IPS DF 6.9 (cell line): ENCODE measurements at places on chromosomes 2 and 18.
A peak's percentile ranks its signal among the peaks of the same experiment; 100 is the strongest.

- no peak for DNase-seq
These were observed 23.4 kb downstream of the NR4A2 start for GRCh38 chr2:156309167-156309566.

- no peak for DNase-seq
These were observed 83.7 kb downstream of the XIRP2 start for GRCh38 chr2:166972002-166972401.

DNA sequence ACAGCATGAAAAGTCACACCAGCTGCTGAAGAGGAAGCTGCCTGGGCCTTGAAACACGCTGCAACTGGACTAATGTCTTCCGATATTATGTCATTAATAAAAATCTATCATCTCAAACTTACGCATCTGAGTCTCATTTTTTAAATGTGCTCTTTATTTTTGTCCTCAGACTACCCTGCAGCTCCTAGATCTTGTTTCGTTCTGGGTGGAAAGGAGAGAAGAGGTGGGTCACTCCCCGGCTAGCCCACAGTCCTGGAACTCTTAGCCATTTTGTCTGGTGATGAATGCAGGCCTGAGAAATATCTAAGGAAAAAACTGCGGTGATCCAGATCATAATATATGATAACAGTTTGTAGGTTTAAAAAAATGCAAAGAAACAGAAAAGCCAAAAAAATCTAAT, 73.3 kb downstream of the TXNL1 start:
- no peak for DNase-seq

GRCh38 chr2:111923276-111923804, 24.9 kb downstream of the MERTK start:
- DNase-seq, result no peak

DNA sequence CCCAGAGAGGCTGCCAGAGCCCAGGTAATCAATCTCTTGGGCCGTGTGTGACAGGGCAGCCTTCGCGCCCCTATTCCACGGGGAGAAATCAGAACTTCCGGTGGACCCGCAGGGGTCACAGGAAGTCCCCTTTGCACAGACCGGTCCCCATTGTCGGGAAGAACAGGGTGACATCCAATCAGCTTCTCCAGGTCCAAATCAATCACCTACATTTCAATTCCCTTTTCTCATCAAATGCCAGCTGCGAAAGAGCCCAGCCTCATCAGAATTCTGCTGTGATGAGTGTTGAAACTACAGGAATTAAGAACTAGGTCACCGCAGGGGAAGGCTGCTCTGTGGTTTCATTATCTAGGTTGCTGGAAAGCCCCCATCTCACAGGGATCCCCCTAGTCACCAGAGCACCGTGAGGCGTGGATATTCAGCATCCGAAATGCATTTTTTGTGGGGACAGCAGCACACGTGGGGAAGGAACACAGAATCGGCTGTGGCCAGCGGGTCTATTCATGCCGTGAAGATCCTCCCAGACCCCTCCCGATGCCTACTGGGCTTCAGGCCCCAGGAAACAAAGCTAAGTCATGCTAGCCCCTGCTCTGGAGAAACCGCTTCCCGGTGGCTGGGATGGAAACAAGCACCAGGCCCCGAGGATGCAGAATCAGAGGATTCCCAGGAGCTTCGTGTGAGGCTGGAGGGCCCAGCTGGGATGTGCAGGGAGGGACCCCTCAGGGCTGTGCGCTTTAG, 193.7 kb upstream of the ID2 start:
- no peak for DNase-seq

DNA sequence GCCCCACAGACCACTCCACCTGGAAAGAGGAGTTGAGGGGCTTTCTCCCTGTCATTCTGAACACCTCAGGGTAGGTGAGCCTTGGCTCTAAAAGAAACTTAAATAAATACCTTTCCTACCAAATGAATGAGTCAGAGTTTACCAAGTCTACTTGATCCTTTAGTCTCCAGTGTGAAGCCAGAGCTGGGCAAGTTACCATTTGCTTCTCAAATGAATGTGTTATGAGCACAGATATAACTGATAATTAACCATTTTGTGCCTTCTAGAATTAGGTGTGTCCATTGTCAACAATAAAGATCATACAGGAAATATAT, 347.7 kb downstream of the KIAA1328 start:
- DNase-seq, result no peak

GRCh38 chr18:79911344-79912270, 39.8 kb downstream of the SLC66A2 start:
- no peak for DNase-seq

- peak; percentile 47 for DNase-seq
These were observed 21.9 kb downstream of the MRPL35 start for GRCh38 chr2:86221066-86221684.

GRCh38 chr2:40511661-40512213, 59.8 kb upstream of the SLC8A1 start:
- DNase-seq, result no peak

GRCh38 chr2:200794143-200794542, 17.6 kb upstream of the BZW1 start:
- no peak for DNase-seq

- no peak for DNase-seq
These were observed 41.8 kb upstream of the HAAO start for GRCh38 chr2:42834161-42834560.

GRCh38 chr18:49645841-49646351, 84.0 kb downstream of the LIPG start:
- DNase-seq, result no peak

DNA sequence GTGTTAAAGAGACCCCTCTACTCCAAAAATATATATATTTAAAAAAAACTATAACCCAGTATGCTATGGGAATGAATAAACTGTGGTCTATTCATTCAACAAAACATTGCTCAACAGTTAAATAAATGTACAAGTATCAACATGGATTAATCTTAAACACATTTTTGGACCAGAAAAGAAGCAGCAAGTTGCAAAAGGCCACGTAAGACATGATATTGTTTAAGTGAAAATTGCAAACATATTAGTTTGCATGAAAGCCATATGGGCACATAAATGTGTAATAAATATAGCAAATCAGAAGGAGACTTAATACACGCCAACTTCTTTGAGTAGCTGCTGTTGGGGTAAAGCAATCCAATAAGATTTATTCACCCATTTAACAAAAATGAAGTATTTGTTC, 321.5 kb downstream of the FBXO15 start:
- DNase-seq, result no peak

- no peak for DNase-seq
These were observed 120.5 kb downstream of the ZFP36L2 start for GRCh38 chr2:43105586-43106558.

GRCh38 chr2:146821836-146822316, 1023.0 kb upstream of the ACVR2A start:
- no peak for DNase-seq

DNA sequence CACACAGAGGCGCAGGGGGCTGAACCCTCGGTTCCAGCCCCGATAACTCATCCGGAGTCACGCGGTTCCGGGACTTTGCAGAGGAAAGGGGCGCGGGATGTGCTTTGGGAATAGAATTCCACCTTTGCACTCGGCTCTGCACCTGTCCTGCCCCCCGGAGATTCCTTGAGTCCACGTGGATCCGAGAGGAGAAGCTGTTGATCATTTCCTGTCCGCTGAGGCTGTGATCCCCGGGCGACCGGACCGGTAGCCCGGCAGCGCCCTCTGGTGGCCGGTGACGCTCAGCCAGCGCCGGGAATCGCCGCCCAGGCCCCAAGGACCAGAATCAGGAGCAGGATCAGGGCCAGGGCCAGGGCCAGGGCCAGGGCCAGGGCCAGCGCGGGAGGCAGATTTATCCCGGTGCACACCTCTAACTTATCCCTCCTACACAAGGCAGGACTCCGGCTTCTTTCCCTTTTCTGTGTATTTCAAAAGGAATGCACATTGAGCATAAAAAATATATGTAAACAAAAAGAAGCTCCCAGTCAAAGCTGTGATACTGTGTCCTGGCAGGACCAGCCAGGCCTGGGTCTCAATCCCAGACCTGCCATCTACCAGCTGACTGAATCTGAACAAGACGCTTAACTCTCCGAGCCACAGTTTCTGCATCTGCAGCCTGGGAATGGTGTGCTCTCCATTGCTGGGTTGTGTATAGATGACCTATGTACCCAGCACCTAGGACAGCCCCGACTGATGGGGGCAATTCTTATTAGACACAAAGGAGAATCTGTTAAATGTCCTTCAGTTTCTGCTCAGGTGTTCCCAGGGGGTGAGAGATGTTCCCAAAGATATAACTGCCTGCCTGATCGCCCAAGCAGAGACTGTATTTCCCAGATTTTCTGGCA, 8.5 kb upstream of the SPATA3 start:
- DNase-seq, result peak; percentile 63

DNA sequence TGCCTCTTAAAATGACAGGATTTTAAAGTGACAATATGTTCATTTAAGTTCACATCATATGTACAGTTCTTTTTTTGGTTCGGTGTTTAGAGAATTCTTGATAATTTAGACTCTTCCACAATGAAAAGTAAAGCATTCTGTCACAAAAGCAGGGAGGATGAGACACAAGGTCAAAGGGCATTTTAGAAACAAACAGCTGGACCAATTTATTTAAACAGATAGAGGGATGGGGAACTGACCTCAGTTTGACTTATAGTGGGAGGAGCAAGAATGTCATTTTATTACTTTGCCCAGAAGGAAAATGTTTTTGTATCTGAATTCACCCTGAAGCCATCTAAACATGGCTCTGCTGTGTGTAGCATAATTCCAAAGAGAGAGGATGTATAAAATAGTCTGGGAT, 128.5 kb downstream of the MEIS1 start:
- DNase-seq, result no peak

- DNase-seq, result no peak
These were observed 31.2 kb upstream of the TBR1 start for GRCh38 chr2:161384864-161385263.

DNA sequence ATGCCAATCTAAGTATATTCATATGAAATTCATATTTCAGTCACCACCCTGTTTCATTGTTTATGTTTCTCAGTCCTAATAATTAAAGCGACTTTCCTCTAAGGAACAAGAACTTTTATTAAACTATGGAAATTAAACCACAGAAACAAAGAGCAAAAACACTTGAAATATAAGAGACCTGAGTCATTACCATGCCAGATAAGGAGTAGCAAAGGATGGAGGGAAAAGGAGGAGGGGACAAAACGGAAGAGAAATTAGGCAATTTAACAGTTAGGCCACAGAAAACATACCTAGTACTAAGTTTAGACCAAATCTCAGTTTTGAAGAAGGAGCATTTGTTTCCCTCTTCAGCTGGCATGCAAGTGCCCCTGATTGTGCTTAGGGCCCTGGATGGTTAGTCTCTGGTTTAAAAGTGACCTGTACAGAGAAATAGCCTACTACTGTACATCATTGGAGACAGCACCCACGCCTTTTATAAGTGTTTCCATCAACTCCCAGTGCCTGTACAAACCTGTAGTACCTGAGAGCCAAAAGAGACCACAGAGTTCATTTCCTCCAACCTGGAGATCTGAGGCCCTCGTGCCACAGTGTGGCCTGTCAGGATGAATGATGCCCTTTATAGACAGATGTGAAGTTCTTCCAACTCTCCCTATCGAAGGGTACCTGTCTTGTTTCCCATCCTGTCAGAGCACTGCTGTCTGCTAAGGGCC, 74.5 kb downstream of the SPATS2L start:
- no peak for DNase-seq

DNA sequence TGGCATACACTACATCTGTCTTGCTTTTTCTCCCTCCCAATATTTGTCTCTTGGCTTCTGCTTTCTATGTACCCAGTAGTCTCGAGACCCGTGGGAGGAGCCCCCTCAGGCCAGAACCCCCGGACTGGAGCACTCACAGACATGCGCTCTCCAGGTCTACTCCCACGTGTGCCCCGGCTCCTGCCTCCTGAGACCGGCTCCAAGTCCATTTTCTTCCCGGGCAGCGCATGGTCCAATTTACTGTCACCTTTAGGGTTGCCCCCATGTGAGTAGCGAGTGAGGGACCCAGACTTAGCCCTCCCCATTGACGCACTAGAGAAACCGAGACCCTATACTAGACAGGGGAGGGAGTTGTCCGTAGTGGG, 11.8 kb upstream of the TEX51 start:
- DNase-seq, result no peak

- no peak for DNase-seq
These were observed 577.4 kb downstream of the CPS1 start for GRCh38 chr2:211133766-211134165.

GRCh38 chr2:203748331-203749126, 42.1 kb downstream of the CD28 start:
- DNase-seq, result no peak

DNA sequence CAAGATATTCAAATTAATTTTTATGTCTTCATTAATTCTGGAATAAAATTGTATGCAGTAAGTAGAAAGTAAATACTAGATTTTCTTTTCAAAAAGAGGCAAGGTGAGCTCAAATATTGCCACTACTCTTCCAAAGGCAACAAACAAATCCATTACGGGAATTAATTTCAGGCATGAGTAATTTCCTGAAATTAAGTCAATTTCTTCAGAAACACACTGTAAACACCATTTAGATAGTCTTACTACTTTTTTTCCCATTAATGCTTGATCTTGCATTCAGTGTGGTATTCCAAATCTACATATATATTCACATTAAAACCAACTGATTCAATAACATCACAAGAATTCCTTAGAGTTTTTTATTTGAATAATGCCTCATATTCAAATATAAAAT, 1274.0 kb upstream of the CRIM1 start:
- no peak for DNase-seq

DNA sequence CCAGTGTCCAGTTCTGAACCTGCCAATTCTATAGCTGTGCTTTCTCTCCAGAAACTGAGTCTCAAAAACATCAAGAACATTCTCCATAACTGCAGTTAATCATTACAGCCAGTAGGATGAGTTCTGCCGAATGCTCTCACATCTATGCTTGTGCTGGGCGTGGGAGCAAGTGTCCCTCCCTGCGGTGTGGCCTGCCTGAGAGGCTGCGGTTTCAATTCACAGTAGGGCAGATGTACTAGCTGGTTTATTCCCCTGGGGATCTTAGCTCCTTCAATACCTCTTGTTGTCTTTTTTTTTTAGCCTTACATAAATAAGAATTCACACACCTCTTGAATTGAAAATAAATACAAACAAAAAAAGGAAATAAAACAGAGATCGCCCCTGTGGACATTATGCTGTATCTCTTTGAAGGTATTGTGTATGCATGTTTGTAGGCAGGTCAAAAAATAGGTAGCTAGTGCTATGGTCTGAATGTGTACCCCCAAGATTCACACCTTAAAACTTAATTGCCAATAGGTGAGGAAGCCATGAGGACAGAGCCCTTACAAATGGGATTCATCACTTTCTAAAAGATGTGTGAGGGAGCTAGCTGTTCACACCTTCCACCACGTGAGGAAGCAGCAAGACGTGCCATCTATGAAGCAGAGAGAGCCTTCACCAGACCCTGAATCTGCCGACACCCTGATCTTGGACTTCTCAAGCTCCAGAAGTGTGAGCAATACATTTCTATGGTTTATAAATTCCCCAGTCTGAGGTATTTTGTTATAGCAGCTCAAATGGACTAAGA, 74.3 kb downstream of the BCL2L11 start:
- no peak for DNase-seq

- no peak for DNase-seq
These were observed 814 bp downstream of the FZD7 start for GRCh38 chr2:202034249-202035088.
